Breast epithelium (tissue), 4 donors: ENCODE measurements at places on chromosomes 5 and 9. TPM values are rescaled to one million over a fixed set of nuclear protein-coding genes. Genes with fewer than 3 reads are reported as not detected.

NDST1 gene
- total RNA-seq = 92.3 TPM

- H3K4me3 ChIP-seq = no peak overlapping the region
- no peaks in the 10 kb centered on the region for H3K27me3 ChIP-seq
- H3K4me1 ChIP-seq = no peaks in the 10 kb centered on the region
- H3K27ac ChIP-seq = no peak overlapping the region
Measured at GRCh38 chr5:60809891-60810425, 34.1 kb downstream of the ELOVL7 start.

- no peak overlapping the region for H3K27ac ChIP-seq
- no peak for DNase-seq
- H3K4me1 ChIP-seq = no peaks in the 10 kb centered on the region
Measured at GRCh38 chr9:35423499-35423898, 66.4 kb upstream of the RUSC2 start.

DNA sequence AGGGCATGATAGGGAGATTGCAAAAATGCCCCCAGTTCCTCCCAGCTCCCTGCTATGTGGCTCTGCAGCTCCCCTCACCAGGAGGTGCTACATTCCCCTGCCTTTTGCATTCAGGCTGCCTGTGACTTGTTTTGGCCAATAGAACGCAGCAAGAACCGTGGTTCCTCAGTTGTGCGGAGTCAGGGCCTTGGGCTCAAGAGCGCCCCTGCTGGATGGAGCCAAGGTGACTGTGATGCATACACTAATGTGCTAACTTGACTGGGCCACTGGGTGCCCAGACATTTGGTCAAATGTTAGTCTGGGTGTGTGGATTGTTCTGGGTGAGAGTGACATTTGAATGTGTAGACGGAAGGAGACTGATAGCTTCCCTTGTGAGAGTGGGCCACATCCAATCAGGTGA is 123.3 kb upstream of the MVB12B start:
- DNase-seq = no peak
- H3K4me1 ChIP-seq = no peaks in the 10 kb centered on the region
- no peaks in the 10 kb centered on the region for H3K27me3 ChIP-seq
- no peak overlapping the region for H3K27ac ChIP-seq

GRCh38 chr5:171984748-171985419 is 21.6 kb downstream of the FBXW11 start:
- no peaks in the 10 kb centered on the region for H3K27me3 ChIP-seq
- H3K27ac ChIP-seq = no peak overlapping the region
- no peak overlapping the region for H3K4me3 ChIP-seq
- no peaks in the 10 kb centered on the region for H3K4me1 ChIP-seq
- H3K36me3 ChIP-seq = no peaks in the 10 kb centered on the region

FCN2 gene
- 0.73 TPM for total RNA-seq

- H3K27ac ChIP-seq = no peak overlapping the region
- no peaks in the 10 kb centered on the region for H3K4me1 ChIP-seq
- H3K36me3 ChIP-seq = no peaks in the 10 kb centered on the region
Measured at GRCh38 chr9:69946800-69947437, 96.7 kb upstream of the MAMDC2 start.

DNA sequence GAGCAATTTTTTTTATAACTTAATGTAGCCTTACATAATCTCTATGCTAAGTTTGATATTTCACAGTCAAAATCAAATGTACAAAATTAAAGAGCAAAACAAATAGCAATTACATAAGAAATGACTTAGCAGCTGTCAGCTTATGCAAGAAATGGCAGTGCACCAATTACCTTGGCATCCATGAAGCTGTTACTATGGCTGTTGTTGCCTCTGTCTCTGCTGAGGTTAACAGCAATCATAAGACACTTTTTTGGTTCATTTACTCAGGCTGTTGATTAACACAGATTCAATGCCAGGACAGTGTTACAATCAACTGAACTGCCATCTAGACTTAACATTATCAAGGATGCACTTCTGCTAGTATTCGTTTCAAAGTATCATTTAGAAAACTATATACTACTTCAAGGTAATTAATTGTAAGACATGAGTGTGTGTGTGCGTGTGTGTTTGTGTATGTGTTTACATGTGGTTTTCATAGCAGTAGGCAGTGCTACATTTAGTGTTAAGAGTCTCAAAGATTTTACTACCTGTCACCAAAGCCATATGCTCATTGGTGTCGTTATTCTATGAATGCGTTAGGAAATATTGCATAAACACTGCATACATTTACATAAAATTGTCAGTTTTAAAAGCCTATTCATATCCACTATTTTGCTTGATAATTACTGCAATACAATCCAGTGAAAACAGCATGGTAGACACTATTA is 1084.2 kb upstream of the COX7C start:
- H3K4me3 ChIP-seq = no peak overlapping the region
- no peaks in the 10 kb centered on the region for H3K27me3 ChIP-seq
- H3K4me1 ChIP-seq = no peaks in the 10 kb centered on the region
- no peak for DNase-seq
- H3K27ac ChIP-seq = no peak overlapping the region

GRCh38 chr9:133814586-133815208 is 76.5 kb upstream of the SARDH start:
- H3K27ac ChIP-seq = no peak overlapping the region
- H3K4me1 ChIP-seq = no peaks in the 10 kb centered on the region
- H3K27me3 ChIP-seq = no peaks in the 10 kb centered on the region
- H3K4me3 ChIP-seq = no peak overlapping the region

- H3K4me1 ChIP-seq = no peaks in the 10 kb centered on the region
- H3K27me3 ChIP-seq = no peaks in the 10 kb centered on the region
- DNase-seq = no peak
- no peak overlapping the region for H3K27ac ChIP-seq
Measured at GRCh38 chr5:124858612-124859011, 112.2 kb upstream of the ZNF608 start.

DNA sequence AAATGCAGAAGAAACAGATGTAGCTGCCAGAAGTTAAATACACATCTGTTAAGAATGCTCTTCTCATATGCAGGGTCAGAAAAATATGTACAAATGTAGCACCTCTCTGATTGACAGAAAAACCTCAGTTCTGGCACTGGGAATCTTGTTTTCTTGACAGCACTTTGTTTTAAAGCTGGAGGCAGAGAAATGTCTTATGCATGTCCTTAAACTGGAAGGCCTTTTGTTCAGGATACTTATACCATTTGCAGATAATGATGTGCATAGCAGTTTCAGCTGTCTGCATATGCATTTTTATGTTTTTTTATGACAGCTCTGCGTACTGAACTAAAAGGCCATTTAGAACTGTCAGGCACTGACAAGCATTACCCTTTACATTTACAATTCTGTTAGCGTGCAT is 567.9 kb downstream of the EBF1 start:
- H3K27me3 ChIP-seq = no peaks in the 10 kb centered on the region
- H3K36me3 ChIP-seq = no peaks in the 10 kb centered on the region
- no peak overlapping the region for H3K4me3 ChIP-seq

DNA sequence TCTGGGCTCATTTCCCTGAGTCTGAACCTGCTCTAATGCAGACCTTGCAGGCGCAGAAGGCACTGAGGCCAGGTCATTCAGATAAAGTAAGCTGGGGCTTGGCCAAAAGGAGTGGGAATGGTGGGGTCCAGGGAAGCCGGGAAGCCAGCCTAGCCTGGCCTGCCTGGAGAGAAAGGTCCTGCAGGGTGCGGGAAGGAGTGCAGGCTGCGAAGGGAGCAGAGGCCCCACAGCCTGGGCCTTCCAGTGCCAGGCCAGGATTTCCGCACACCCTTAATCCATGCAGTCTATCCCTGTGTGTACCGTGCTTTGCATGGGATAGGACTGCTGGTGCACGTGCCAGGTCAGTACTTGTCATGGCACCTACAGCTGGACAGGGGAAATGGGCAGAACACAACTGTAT is 3.6 kb upstream of the STING1 start:
- H3K27ac ChIP-seq = no peak overlapping the region
- peaks cover 15% of the 10 kb centered on the region for H3K4me1 ChIP-seq

- H3K4me1 ChIP-seq = no peaks in the 10 kb centered on the region
- DNase-seq = no peak
- peak overlapping the region; percentile 25 for H3K27ac ChIP-seq
- no peak overlapping the region for H3K4me3 ChIP-seq
- H3K27me3 ChIP-seq = no peaks in the 10 kb centered on the region
Measured at GRCh38 chr5:74643111-74643562, 2.6 kb upstream of the ENC1 start.

GTF2H2 gene
- 25.3 TPM for total RNA-seq

- H3K36me3 ChIP-seq = no peaks in the 10 kb centered on the region
- H3K27me3 ChIP-seq = no peaks in the 10 kb centered on the region
- H3K4me1 ChIP-seq = no peaks in the 10 kb centered on the region
Measured at GRCh38 chr5:146641941-146642340, 126.0 kb upstream of the GPR151 start.

CFAP77 gene
- not detected for total RNA-seq

- no peak overlapping the region for H3K27ac ChIP-seq
- no peaks in the 10 kb centered on the region for H3K4me1 ChIP-seq
- no peak overlapping the region for H3K4me3 ChIP-seq
- no peaks in the 10 kb centered on the region for H3K27me3 ChIP-seq
- no peak for DNase-seq
- H3K36me3 ChIP-seq = no peaks in the 10 kb centered on the region
Measured at GRCh38 chr5:40486437-40487275, 193.1 kb upstream of the PTGER4 start.

- no peaks in the 10 kb centered on the region for H3K27me3 ChIP-seq
- H3K4me3 ChIP-seq = no peak overlapping the region
- DNase-seq = no peak
- no peaks in the 10 kb centered on the region for H3K36me3 ChIP-seq
- no peak overlapping the region for H3K27ac ChIP-seq
Measured at GRCh38 chr5:77920359-77921058, 144.4 kb upstream of the TBCA start.

DNA sequence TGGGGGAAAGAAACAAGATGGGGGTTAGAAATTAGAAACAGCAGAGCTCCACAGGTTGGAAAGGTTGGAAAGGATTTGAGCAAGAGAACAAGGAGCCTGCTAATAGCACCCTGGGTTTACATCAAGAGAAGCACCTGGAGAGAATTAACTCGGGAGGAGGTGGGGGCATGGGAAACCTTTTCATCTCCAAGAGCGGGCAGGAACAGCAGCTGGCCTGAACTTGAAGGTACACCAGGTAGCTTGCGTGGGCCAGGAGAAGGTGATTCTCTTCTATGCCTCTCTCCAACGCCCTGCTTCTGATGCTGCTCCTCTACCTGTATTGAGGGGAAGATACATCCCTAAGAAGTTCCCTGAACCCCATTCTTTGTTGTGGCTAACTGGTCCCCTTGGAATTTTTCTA is 37.1 kb upstream of the GLRX start:
- peaks cover 6% of the 10 kb centered on the region for H3K4me1 ChIP-seq
- H3K27me3 ChIP-seq = no peaks in the 10 kb centered on the region
- no peaks in the 10 kb centered on the region for H3K36me3 ChIP-seq
- no peak for DNase-seq
